ENCODE measurements at places on chromosomes 2 and 18.

GRCh38 chr18:3104190-3105054, 91.5 kb upstream of the LPIN2 start:
- no peak for DNase-seq

GRCh38 chr2:224171226-224171625, 132.1 kb upstream of the SERPINE2 start:
- no peak for DNase-seq

GRCh38 chr18:8116341-8117005, 492.8 kb upstream of the RAB12 start:
- no peak for DNase-seq

DNA sequence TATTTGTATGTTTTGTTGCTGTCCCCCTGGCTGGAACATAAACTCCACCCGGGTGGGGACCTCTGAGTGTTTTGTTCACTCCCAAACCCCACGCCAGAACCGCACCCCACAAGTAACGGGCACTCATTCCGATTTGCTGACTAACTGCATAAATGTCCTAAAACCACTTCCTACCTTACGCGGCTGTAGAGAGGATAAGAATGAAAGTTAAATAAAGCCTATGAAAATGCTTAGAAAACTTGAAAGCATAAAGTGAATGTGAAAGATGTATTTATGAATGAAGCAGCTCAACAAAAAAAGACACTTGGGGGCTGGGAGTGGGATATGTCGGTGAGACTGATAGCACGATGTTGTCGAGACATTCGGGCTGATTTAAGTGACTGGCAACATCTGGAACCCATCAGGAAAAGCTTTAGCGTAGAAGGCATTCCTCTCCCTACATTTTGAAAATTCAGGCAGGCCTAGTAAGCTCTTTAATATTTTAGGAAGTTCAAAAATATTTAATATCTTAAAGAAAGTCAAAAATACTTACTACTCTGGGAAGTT, 206.7 kb downstream of the SH3RF3 start:
- no peak for DNase-seq

DNA sequence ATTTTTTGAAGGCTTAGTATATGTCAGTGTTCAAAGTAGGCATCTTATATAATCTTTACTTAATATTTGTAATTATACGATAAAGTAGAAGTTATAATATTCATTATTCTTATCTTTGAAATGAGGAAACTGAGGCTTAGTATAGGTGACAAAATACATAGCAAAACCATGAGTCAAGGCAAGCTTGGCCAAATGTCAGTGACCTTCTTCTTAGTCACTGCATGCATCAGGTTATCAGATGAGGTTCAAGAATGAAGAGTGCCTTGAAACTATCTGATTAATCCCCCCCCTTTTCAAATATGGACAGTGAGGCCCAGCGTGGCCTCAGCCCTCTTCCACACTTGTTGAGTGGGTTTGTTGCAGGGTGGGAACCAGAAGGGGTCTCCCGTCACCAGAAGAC, 59.3 kb downstream of the PMAIP1 start:
- DNase-seq = no peak

GRCh38 chr18:62258616-62259015, 66.5 kb upstream of the TNFRSF11A start:
- no peak for DNase-seq
